ENCODE measurements at places on chromosomes 7 and 10. TPM values are rescaled to one million over a fixed set of nuclear protein-coding genes. Genes with fewer than 3 reads are reported as not detected.

DNA sequence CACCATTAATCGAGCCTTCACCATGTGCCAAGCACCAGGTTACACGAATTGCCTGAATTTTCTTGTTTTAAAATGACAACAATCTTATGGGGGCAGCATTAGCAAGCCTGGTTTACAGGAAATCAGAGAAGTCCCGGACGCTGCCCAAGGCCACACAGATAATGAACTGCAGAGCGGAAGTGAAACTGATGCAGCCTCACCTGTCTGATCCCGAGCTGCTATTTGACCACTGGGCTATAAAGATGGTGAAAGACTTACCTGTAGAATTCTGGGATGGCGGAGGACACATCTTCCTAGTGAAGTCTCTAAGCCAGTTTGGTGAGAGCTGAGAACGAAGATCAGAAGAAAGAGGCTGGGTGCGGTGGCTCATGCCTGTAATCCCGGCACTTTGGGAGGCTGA is 21.7 kb upstream of the GALNTL5 start:
- H3K27me3 ChIP-seq, result peaks cover 5% of the 10 kb centered on the region
- H3K4me3 ChIP-seq, result no peak overlapping the region
- H3K36me3 ChIP-seq, result no peaks in the 10 kb centered on the region

Gene CUBN
- 2.4 TPM for total RNA-seq

Gene GNG11
- not detected for total RNA-seq

GRCh38 chr7:113071465-113071864 is 15.2 kb downstream of the GPR85 start:
- no peak for DNase-seq
- peaks cover 8% of the 10 kb centered on the region for H3K27me3 ChIP-seq
- no peak overlapping the region for H3K4me3 ChIP-seq
- H3K4me1 ChIP-seq, result no peaks in the 10 kb centered on the region
- no peak overlapping the region for H3K27ac ChIP-seq

Gene AGK
- 42.5 TPM for total RNA-seq

Gene CYP2C8
- total RNA-seq, result not detected

Gene LIPN
- total RNA-seq, result not detected
